Muscle of back (tissue), 13 donors: ENCODE measurements at places on chromosomes 5 and 9. TPM values are rescaled to one million over a fixed set of nuclear protein-coding genes. Genes with fewer than 3 reads are reported as not detected.

Gene WNT8A
- polyA plus RNA-seq, result not detected

GRCh38 chr9:8627976-8628679 is 828.5 kb upstream of the DMAC1 start:
- DNase-seq, result peak; percentile 38

DNA sequence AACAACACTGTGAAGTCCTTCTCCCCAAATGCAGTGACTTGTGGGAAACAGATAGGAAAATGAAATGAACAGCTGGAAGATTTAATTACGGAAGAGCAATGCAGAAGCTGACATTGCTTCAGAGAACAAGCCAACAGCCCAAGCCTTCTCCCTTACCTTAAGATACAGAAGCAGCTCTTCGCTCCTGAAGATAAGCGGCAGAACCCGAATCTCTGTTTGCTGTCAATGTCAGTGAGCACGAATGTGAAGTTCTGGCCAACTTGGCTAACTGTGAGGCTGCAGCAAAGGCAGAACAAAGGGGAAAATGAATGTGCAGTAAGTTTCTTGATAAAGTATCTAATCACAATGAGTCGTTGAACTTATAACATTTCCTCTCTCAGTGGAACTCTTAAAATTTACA is 172.4 kb downstream of the DENND1A start:
- no peak for DNase-seq

Gene SLC36A3
- not detected for polyA plus RNA-seq

GRCh38 chr9:132609184-132609583 is 26.8 kb downstream of the BARHL1 start:
- no peak for DNase-seq

DNA sequence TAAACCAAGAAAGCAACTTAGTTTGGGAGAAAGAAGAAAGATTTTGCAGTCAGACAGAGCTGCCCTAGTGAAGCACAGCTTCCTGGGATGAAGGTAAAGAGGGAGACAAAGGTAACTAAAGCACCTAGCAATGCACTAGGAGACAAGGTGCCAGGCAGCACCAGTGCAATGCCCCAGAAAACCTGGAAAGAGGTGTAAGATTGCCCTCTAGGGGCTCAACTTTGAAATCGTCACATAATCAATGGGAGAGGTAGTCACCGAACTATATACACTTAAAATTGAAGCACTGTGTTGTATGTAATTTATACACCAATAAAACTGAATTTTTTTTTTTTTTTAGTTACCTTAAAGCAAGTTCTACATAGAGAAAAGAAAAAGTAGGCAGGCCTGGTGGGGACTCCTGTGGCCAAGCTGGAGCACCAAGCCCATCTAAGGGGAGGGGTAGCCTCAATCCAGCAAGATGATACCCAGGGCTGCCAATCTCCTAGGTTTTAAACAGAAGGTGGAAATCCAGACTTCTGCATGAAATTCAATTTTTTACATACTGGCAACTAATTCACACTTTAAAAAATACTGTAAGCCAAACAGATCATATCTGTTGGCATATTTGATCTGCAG is 48.2 kb downstream of the CDK5RAP2 start:
- no peak for DNase-seq

DNA sequence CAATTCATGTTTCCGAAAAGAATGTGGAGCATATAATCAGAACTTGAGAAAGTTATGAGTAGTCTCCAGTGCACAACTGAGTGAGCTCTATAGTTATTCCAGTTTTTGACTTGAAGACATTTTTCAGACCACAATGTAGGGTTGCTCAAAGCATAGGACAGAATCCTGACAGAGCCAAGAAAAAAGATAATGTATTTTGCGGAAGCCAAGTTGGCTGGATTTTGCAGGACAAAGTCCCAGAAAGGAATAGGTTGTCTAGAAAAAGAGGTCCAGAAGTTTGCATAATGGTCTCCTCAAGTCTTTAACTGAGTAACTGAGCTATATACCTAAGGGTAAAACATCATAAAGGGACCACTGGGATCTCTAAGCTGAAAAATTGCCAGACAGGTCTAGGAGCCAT is 1028.0 kb downstream of the TAF11L14 start:
- DNase-seq, result peak; percentile 66

Gene CDC20B
- not detected for polyA plus RNA-seq

Gene HMMR
- polyA plus RNA-seq, result 11.5 TPM

Gene RFESD
- polyA plus RNA-seq, result 3.1 TPM

DNA sequence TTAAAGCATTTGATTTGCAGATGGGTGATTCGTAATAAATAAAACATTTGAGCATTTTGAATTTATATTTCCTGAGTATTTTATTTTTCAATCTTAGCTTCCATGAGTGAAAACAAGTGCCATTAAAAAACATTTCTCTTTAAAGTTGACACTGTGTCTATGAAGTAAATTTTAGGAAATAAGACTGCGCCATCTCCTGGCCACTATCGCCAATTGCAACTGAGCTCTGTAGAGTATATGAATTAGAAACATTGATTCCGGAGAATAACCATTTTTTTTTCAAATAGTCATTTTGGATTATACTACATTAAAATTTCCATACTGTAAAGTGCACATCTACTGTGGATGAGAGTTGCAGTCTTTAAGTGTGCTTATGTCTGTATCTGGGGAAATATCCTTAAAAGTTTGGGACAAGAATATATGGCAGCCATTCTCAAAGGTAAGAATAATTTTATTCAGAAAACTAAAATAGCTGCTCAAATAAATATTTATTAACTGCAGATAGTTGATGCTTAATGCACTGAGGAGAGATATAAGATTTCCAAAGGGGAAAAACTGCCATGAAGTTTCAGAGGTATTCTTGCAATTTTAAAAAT is 5.9 kb downstream of the DMRTA1 start:
- peak; percentile 28 for DNase-seq

Gene PAPPA
- 0.58 TPM for polyA plus RNA-seq

- no peak for DNase-seq
Observed at GRCh38 chr9:132094314-132094791, 14.7 kb upstream of the MED27 start.

GRCh38 chr5:135139381-135140134 is 105.5 kb upstream of the PITX1 start:
- DNase-seq, result peak; percentile 17

DNA sequence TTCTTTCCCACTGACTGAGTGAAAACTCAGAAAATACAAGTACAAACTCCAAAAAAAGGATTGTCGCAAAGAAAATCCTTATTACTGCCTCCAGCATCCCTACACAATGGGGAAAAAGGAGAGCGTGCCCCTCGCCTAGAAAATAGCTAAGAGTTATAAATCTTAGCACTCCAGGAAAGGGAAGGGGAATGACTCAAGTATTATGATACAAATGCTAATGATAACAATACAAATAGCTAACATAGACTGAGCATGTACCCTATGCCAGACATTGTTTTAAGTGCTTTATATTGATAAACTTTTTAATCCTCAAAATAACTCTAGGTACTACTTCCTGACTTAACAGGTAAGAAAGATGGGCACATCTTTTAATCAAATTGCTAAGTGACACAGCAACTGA is 70.8 kb upstream of the VCAN start:
- DNase-seq, result no peak

DNA sequence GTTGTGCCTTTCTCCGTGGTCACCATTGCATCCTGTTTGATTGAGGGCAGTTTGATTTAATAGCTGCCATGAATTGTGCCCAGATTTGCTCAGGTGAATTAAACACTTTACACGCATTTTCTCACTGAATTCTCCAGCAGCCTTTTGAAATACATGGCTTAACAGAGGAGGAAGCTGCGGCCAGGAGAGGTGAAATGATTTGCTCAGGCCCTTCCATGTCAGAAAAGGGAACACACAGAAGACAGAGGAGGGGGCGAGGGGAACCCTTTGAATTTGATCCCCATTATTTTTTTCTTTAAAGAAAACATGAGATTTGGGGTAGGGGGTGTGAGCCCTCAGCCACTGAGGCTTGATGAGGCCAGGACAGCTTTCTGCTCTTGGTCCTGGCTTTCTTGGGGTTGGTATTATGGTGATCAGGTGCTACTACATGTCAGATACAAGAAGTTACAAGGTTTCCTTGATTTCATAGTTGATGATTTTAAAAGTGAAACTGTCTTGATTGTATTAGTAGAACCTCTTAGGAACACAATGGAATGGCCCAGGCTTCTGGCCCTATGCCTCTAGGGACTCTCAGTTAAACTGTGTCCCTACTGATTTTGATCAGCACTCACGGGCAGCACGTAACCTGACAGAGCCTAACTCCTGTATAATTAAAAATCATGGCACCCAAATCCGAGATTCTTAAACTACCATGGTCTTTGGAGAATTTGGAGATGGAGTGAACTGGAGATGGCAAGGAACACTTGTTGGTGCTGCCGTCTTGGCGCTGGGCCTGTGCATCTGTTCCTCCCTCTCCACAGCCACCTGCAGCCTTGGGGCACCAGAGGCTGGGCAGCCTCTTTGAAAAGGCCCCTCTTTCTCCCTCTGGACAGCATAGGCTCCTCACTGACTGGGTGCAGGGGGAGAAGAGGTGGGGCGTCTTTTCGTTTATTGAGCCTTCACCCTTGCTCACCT is 107.9 kb downstream of the TRIO start:
- no peak for DNase-seq

- DNase-seq, result no peak
Observed at GRCh38 chr9:104286799-104287198, 192.7 kb downstream of the SMC2 start.

Gene PCDHGA10
- 1.2 TPM for polyA plus RNA-seq
